Natural killer cell treated with Interleukin-12 subunit alpha and Interleukin-12 subunit beta and Interleukin-15 and Interleukin-18, amount 100 ng/mL, for 72 hours (primary cell): ENCODE measurements at places on chromosomes 13 and 19. TPM values are rescaled to one million over a fixed set of nuclear protein-coding genes. Genes with fewer than 3 reads are reported as not detected.

The IRGC gene
- not detected for total RNA-seq

The ZNF296 gene
- 5.5 TPM for total RNA-seq

The TGFBR3L gene
- 5.6 TPM for total RNA-seq

The CYP2F1 gene
- total RNA-seq: not detected

The LCP1 gene
- total RNA-seq: 844 TPM

The KLK13 gene
- not detected for total RNA-seq

The FOSB gene
- total RNA-seq: 18.0 TPM

- H3K36me3 ChIP-seq: no peaks in the 10 kb centered on the region
- no peak overlapping the region for H3K4me3 ChIP-seq
- H3K27ac ChIP-seq: no peak overlapping the region
- H3K4me1 ChIP-seq: no peaks in the 10 kb centered on the region
- no peak for DNase-seq
These were observed 111.2 kb upstream of the SGCG start for GRCh38 chr13:23069566-23069965.

- peak overlapping the region; percentile 58 for H3K27ac ChIP-seq
- H3K4me3 ChIP-seq: no peak overlapping the region
- no peaks in the 10 kb centered on the region for H3K27me3 ChIP-seq
- no peaks in the 10 kb centered on the region for H3K36me3 ChIP-seq
These were observed 102.0 kb downstream of the FOXO1 start for GRCh38 chr13:40564342-40565001.

GRCh38 chr13:26220575-26220974, 1.5 kb downstream of the RNF6 start:
- peaks cover 19% of the 10 kb centered on the region for H3K36me3 ChIP-seq
- peak overlapping the region; percentile 100 for H3K4me3 ChIP-seq
- DNase-seq: no peak
- H3K27me3 ChIP-seq: peaks cover 4% of the 10 kb centered on the region

DNA sequence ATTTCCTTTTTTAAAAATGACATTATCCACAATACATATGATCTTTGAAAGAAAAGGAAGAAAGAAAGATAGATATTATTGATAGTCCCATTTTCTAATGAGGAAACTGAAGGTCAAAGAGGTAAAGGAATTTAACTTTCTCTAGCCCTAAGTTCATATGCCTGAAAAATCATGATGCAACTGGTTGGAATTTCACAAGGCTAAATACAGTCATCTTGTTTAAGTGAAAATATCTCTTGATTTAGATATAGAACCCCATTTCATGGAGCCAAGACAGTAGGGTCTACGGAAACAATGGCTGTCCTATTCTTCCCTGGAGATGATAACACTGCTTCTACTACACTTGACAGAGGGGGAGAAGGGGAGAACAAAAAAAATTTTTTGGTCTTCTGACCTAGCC, 366.2 kb downstream of the DNAJC15 start:
- no peak overlapping the region for H3K27ac ChIP-seq
- H3K4me1 ChIP-seq: no peaks in the 10 kb centered on the region
- no peak for DNase-seq
- H3K36me3 ChIP-seq: no peaks in the 10 kb centered on the region

GRCh38 chr13:44755872-44756271, 179.7 kb upstream of the TSC22D1 start:
- DNase-seq: no peak
- H3K4me3 ChIP-seq: no peak overlapping the region
- no peak overlapping the region for H3K27ac ChIP-seq
- H3K27me3 ChIP-seq: peaks cover 15% of the 10 kb centered on the region
- no peaks in the 10 kb centered on the region for H3K36me3 ChIP-seq

- no peak overlapping the region for H3K4me3 ChIP-seq
- peaks cover 14% of the 10 kb centered on the region for H3K36me3 ChIP-seq
- no peaks in the 10 kb centered on the region for H3K27me3 ChIP-seq
These were observed 96.7 kb downstream of the GJA3 start for GRCh38 chr13:20064128-20064527.

DNA sequence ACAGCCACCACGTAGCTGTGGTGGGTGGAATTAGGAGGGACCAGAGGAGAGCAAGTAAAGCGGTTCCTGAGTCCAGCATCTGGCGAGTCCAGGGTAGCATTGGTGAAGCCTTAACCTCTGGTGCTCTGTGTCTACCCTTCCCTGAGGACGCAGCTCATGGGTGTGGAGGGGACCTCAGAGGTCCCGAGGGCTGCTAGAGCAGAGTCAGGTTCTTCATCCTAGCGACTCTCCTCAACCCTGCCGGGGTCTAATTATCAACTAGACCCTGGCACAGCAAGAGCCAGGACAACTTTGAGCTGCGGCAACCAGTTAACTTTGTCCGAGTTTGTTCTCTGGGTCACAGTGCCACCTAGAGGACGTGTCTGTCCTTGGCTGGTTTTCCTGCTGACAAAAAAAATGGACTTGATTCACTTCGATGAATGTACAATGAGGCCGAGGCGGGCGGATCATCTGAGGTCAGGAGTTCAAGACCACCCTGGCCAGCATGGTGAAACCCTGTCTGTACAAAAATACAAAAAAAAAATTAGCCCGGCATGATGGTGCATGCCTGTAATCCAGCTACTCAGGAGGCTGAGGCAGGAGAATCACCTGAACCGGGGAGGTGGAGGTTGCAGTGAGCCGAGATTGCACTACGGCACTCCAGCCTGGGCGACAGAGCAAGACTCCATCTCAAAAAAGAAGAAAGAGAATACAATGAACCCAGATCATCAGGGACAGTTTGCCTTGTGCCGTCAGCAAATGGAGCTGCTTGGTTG, 25.0 kb downstream of the TSSK6 start:
- no peaks in the 10 kb centered on the region for H3K36me3 ChIP-seq
- peaks cover 38% of the 10 kb centered on the region for H3K4me1 ChIP-seq
- no peaks in the 10 kb centered on the region for H3K27me3 ChIP-seq
- H3K4me3 ChIP-seq: peak overlapping the region; percentile 6
- peak overlapping the region; percentile 96 for H3K27ac ChIP-seq

DNA sequence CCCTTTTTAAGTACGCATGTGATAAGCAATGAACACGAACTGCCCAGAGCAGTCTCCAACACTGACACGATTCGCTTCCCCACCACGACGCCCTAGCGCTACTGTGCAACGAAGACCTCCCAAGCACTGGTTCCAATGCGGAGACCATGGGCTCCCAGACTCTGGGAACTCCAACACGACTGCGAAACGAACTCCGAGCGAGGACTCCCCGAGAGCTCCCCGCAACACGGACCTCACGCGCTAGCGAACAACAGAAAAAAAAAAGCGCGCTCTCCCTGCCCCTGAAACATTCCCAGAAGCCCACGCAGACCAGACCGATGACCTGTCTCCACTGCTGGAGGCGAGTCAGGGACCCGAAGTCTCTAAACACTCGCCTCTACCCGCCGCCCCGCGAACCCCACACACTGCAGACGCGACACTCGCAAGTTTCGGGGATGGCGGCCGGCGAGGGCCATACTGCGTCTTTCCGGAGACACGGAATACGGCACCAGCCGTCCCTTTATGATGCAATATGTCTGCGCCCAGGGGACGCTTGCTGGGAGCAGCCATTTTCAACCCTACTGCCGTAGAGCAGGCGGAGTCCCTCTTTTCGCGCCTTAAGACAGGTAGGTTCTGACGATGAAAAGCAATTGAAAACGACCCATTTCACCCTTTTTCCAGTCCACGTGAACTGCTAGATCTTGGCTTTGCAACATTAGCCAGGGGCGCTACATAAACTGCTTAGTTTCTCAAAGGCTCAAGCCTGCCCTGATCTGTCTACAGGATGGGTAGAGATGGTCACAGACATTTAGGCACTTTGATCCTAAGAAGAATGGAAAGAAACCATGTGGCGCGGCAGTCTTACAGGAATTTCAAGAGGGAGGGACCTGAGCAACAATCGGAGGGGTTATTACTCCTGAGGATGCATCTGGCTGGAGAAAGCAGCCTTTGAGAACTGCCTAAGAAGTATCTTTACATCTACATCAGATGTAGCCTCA, at the start of gene ZNF577:
Gene ZNF577, minus strand, starts transcription at position 430 of the 977 bp plus-strand sequence. CDS start 7,569 bp downstream, outside the sequence.
- H3K4me3 ChIP-seq: peak within 1 kb of the TSS; percentile 91
- peak within 1 kb of the TSS; percentile 96 for H3K27ac ChIP-seq
- peaks cover 84% of the 10 kb centered on the region for H3K36me3 ChIP-seq
- no peaks in the 10 kb centered on the region for H3K27me3 ChIP-seq
- H3K4me1 ChIP-seq: no peaks in the 10 kb centered on the region

GRCh38 chr13:99067159-99067985, 89.5 kb upstream of the DOCK9 start:
- H3K4me1 ChIP-seq: peaks cover 31% of the 10 kb centered on the region
- H3K27me3 ChIP-seq: no peaks in the 10 kb centered on the region
- H3K4me3 ChIP-seq: peak overlapping the region; percentile 51
- peaks cover 5% of the 10 kb centered on the region for H3K36me3 ChIP-seq
- DNase-seq: no peak

- peak overlapping the region; percentile 58 for H3K27ac ChIP-seq
- no peak overlapping the region for H3K4me3 ChIP-seq
- peaks cover 14% of the 10 kb centered on the region for H3K4me1 ChIP-seq
- no peaks in the 10 kb centered on the region for H3K27me3 ChIP-seq
These were observed 25.2 kb downstream of the CPT1C start for GRCh38 chr19:49716154-49716553.

DNA sequence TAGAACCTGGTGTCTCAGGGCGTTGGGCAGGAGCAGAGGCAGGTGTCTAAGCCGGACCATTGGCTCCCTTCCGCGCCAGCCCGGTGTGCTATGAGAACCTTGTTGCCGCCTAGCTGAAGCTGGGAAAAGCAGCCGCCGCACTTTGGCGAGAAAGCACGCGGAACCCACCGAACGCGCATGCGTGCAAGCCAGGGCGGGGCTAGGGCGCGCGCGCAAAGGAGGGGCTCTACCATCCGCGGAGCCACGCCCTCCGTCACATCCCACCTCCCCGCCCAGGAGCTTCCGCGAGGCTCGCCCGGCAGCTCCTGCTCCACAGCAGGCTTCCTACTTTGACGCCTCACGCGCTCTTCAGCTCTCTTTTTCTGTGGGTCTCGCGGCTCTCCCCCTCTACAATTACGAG, 51.3 kb downstream of the WDR87 start:
- no peaks in the 10 kb centered on the region for H3K4me1 ChIP-seq
- H3K4me3 ChIP-seq: no peak overlapping the region
- H3K36me3 ChIP-seq: no peaks in the 10 kb centered on the region
- no peak overlapping the region for H3K27ac ChIP-seq

DNA sequence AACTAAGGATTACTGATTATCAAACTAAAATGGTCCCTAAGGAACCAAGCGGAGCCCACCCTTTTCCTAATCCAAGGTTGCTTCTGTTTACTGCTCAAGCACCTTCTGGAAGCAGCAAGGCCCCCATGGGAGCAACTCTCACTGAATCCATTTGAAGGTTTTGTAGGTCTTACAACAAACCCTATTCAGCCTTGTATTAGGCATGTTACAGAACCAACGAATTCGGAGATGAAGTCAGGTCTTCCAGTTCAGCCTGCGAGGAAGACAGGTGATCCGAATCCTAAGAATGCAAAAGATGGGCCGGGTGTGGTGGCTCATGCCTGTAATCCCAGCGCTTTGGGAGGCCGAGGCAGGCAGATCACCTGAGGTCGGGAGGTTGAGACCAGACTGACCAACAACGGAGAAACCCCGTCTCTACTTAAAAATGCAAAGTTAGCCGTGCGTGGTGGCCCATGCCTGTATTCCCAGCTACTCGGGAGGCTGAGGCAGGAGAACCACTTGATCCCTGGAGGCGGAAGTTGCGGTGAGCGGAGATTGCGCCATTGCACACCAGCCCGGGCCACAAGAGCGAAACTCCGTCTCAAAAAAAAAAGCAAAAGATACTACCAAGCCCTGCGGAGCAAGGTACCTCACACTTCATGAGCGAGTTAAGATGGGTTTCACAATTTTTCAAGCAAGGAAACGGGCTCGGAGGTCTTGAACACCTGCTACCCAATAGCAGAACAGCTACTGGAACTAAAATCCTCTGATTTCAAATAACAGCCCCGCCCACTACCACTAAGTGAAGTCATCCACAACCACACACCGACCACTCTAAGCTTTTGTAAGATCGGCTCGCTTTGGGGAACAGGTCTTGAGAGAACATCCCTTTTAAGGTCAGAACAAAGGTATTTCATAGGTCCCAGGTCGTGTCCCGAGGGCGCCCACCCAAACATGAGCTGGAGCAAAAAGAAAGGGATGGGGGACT, 609 bp downstream of the ZAR1L start:
- peaks cover 42% of the 10 kb centered on the region for H3K4me1 ChIP-seq
- no peaks in the 10 kb centered on the region for H3K36me3 ChIP-seq
- peak overlapping the region; percentile 97 for H3K4me3 ChIP-seq
- peak overlapping the region; percentile 100 for H3K27ac ChIP-seq

DNA sequence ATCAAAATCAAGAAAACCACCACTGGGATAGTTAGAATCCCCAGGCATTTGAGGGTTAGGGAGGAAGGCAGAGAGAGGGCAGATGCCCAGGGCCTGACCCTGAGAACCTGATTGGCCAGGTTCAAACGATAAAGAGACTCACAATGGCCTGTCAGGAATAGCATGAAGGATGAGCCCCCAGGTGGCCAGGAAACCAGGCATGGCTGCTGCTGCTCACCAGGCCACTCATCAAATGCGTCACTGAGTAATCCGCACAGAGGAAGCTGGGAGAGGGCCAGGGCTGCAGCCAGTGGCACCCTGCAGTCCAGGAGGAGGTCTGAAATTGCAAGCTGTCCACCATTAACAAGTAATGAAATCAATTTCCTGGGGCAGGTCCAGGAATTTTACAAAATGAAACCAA, 111.3 kb downstream of the KATNAL1 start:
- H3K27ac ChIP-seq: no peak overlapping the region
- DNase-seq: no peak
- no peaks in the 10 kb centered on the region for H3K27me3 ChIP-seq
- no peaks in the 10 kb centered on the region for H3K36me3 ChIP-seq
- H3K4me1 ChIP-seq: peaks cover 7% of the 10 kb centered on the region
- no peak overlapping the region for H3K4me3 ChIP-seq

DNA sequence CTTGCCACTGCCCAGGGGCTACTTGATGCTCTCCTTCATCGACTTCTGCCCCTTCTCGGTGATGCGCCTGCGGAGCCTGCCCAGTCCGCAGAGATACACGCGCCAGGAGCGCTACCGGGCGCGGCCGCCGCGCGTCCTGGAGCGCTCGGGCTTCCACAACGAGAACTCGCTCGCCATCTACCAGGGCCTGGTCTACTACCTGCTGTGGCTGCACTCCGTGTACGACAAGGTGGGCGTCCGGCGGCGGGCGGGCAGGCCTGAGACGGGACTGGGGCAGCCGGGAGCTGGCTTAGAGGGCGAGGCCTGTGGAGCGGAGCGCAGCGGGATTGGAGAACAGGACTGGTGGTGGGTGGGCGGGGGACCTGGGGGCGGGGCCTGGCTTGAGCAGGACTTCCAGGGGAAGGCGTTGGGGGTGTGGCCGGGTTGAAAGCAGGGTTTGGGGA, 12.7 kb upstream of the PSMD8 start:
- H3K27ac ChIP-seq: no peak overlapping the region
- H3K4me3 ChIP-seq: peak overlapping the region; percentile 83
- H3K4me1 ChIP-seq: peaks cover 6% of the 10 kb centered on the region
- H3K36me3 ChIP-seq: no peaks in the 10 kb centered on the region
- peak; percentile 78 for DNase-seq

DNA sequence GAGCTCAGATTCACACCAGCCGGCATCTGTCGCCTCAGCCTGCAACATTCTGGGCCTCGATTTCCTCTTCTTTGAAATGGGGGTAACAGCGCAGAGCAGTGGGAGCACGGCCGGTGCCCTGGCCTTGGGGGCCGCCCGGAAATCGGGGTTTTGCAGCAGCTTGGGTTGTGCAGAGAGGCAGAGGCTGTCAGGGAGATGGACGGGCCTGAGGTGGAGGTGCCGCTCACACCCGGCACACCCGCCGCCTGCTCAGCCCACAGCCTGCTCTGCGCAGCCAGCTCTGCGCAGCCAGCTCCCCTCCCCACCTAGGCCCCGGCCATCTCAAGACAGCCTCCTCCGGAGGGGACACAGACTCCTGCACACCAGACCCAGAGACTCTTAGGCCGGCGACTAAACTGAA, 10.6 kb downstream of the KLF2 start:
- peak; percentile 74 for DNase-seq
- peak overlapping the region; percentile 17 for H3K27ac ChIP-seq
- H3K4me1 ChIP-seq: peaks cover 47% of the 10 kb centered on the region
- no peaks in the 10 kb centered on the region for H3K36me3 ChIP-seq
